ENCODE measurements at places on chromosomes 5 and 9.

DNA sequence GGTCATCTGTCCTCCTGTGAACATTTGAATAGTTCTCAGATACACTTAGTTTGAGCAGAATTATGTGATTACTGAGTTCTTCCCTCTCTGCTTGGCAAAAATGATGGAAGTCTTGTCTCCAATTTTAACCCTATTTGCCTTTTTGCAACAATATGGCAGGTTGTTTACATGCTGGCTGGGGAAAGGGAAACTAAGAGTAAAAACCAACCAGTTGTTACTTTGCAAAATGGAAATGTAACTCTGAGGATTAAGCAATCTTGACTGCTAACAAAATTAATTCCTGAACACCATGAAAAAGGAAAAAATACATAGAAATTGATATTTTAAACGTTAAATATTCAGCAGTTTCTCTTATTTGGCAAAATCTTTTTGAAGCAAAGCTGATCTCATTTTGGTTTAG is 11.1 kb downstream of the SIT1 start:
- no peak for DNase-seq

- no peak for DNase-seq
Measured at GRCh38 chr5:176534640-176535039, 2.6 kb downstream of the RNF44 start.

DNA sequence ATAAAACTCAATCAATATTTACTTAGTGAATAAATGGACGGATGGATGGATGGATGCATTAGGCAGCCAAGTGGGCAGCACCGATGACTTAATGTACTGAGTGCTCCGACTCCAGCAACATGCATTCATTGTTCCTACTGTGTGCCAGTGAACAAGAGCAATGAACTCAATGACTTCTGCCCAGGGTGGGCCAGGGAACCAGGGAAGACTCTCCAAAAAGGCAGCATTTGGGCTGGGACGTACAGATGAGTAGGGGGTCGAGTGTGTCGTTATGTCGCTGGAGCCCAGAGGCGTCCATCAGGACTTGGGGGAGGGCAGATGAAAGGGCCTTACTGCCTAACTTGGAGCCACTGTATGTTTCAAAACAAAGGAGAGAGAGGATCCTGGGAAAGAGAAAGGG is 126.4 kb downstream of the KCNIP1 start:
- no peak for DNase-seq

DNA sequence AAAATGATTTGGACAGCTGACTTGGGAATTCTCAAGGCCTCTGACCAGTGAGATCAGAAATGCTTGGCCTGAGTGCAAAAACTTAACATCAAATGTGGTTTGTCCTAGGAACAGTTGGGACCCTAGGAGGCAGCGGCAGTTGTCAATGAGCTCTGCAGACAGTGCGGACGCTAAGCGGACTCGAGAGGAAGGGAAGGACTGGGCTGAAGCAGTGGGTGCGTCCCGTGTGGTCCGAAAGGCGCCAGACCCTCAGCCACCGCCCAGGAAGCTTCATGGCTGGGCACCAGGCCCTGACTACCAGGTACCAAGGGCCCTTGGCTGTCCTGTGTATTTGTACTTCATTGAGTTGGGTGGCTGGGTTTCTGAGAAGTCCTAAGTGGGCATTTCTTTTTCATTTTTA is 43.7 kb upstream of the POMT1 start:
- no peak for DNase-seq

DNA sequence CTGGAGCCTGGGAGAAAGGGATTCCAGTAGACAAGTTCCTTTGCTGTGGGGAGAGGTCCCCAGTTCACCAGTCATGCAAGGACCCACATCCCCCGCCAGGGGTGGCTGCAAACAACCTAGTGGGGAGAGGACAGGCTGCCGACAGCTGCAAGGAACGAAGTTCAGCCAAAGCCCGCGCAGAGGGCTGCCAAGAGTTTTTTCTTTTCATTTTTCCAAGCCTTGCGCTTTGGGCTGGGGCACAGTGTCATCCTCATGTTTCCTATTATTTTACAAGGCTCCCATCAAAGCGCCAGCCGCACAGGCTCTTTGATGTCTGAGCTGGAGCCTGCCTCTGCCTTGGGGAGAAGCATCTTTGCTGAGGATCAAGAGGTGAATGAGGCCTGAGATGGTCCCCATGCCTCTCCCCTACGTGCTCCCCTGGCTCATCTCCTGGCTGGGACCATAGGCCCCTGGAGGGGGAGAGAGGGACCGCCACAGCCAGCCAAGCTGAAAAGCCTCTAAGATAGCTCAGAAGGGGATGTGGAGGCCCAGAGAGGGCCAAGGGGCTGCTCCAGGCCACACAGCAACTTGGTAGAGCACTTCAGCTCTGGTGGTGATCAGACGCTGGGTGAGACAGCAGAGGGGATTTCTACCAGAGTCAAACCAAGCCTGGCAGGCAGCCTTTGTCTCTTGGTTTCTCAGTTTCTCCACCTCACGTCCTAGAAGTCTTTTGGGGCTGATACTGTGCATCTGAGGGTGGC is 50.4 kb upstream of the SYNPO start:
- no peak for DNase-seq
